ENCODE measurements at places on chromosomes 2 and 18.

DNA sequence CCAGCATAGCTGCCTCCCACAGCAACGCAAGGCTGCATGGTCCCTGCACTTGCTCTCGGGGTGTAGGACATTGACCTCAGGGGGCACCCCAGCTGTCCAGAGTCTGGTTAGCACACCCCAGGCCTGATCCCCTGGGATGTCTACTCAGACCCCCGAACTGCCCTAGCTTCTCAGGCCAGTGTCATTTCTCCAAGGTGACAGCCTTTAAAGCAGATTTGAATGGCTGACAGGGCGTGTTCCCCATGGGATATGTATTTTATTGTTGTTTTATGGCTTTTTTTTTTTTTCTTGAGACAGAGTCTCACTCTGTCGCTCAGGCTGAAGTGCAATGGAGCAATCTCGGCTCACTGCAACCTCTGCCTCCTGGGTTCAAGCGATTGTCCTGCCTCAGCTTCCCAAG lies 40.8 kb upstream of the PTMA start:
- DNase-seq: no peak

DNA sequence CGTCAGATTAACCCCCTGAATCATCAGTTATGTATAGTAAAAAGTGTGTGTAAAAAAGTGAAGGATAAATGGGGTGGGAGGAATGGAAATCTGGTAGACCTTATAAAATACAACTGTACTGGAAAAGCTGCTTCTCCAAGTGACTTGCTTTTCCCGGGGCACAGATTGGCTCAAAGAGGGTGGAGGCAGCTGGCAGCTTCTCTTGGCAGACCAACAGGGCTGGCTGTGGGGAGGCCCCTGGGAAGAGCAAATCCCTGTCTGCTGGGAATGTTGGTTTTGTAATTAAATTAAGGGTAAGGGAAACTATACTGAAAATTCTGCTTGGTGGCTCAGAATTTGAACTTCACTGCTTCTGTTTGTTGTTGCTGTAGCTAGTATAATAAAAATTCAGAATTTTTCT lies 154.2 kb upstream of the DLX2 start:
- DNase-seq: peak; percentile 86

DNA sequence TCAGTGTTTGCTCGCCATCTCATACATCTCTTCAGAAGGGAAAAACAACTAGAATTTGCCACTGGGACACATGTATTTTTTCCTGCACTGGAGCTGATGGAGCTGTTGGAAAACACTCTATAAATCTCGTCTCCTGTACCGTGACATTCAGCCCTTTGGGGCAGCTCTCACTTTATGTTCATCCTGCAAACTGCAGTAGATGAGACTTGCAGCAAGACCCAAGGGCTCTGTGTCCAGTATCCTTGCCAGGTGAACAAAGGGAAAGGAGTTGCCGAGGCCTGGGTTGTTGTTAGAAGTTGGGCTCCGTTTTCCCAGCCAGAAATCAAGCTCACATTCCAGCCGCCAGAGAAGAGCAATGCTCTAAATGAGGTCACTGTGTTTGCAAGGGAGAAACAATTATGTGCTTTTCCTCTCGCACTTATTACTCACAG lies 285.1 kb downstream of the SLC4A3 start:
- DNase-seq: peak; percentile 18

DNA sequence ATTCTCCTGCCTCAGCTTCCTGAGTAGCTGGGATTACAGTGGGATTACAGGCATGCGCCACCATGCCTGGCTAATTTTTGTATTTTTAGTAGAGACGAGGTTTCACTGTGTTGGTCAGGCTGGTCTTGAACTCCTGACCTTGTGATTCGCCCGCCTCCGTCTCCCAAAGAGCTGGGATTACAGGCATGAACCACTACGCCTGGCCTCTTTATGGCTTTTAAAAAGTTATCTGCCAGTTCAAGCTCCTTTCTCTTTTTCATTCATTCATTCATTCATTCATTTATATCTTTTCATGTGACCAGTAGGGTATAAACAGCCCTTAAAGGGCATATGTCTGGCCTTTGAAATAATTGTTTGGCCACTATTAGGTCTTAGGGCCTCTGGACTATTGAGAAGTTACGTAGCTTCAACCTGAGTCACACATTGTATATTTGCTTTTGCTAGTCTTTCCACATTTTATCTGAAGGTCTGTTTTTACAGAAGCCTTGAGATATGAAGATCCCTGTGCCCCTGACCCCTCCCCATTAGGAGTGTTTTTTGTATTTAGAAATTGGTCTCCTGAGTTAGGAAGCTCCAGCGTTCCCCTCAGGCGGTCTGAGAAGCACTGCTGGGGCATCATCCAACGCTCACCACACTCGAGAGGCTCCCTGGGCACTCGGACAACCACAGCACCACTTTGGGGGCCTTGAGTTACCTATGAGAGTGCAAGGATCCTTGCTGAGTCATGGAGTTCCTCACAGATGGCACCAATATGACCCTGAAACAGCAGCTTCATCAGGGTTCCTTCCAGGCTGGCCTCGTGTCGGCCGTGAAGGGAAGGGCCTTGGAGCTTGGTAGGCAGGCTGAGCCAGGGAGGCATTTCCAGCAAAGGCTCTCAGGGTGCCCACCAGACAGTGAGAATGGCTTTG lies 21.8 kb downstream of the FZD5 start:
- DNase-seq: no peak

GRCh38 chr2:241931976-241932898 lies 62.7 kb downstream of the RTP5 start:
- no peak for DNase-seq
